ENCODE measurements at places on chromosomes 1 and 21. TPM values are rescaled to one million over a fixed set of nuclear protein-coding genes. Genes with fewer than 3 reads are reported as not detected.

Gene ASPM
- total RNA-seq: 17.6 TPM

Gene MTOR
- total RNA-seq: 13.1 TPM

Gene CAPN8
- total RNA-seq: 1.00 TPM

Gene SDHB
- 98.7 TPM for total RNA-seq

Gene FAM151A
- total RNA-seq: 0.26 TPM

Gene CYYR1
- not detected for total RNA-seq

Gene MXRA8
- total RNA-seq: 0.36 TPM

Gene GBP4
- 0.02 TPM for total RNA-seq

Gene S100A5
- total RNA-seq: 1.1 TPM

Gene IFI44
- 0.83 TPM for total RNA-seq

Gene TLR5
- total RNA-seq: 0.13 TPM

Gene GUCA2A
- not detected for total RNA-seq

Gene SERPINC1
- 0.07 TPM for total RNA-seq

Gene SPRR2A
- total RNA-seq: not detected

Gene S100A13
- total RNA-seq: 177 TPM

Gene HSD11B1
- 0.60 TPM for total RNA-seq

Gene TACSTD2
- not detected for total RNA-seq

Gene FALEC
- total RNA-seq: 0.33 TPM

Gene GJB3
- total RNA-seq: 17.4 TPM

Gene GNG4
- total RNA-seq: 15.4 TPM

Gene KIF14
- 8.2 TPM for total RNA-seq

Gene LCE2C
- not detected for total RNA-seq

Gene NCF2
- total RNA-seq: 1.5 TPM

Gene INAVA
- 53.3 TPM for total RNA-seq

Measured in A549 treated with AZD2906 at 1 μM for 4 hours (cell line).